ENCODE measurements at places on chromosomes 12 and 14. TPM values are rescaled to one million over a fixed set of nuclear protein-coding genes. Genes with fewer than 3 reads are reported as not detected.

The CLEC4E gene
- total RNA-seq, result not detected

The LRP1-AS gene
- not detected for total RNA-seq

The GDF3 gene
- not detected for total RNA-seq

The PPP2R5E gene
- 17.6 TPM for total RNA-seq

The SOAT2 gene
- not detected for total RNA-seq

The TCL1B gene
- total RNA-seq, result not detected

The CLEC4D gene
- total RNA-seq, result not detected

The FOXA1 gene
- total RNA-seq, result not detected

The RBP5 gene
- not detected for total RNA-seq

The HOXC12 gene
- not detected for total RNA-seq

DNA sequence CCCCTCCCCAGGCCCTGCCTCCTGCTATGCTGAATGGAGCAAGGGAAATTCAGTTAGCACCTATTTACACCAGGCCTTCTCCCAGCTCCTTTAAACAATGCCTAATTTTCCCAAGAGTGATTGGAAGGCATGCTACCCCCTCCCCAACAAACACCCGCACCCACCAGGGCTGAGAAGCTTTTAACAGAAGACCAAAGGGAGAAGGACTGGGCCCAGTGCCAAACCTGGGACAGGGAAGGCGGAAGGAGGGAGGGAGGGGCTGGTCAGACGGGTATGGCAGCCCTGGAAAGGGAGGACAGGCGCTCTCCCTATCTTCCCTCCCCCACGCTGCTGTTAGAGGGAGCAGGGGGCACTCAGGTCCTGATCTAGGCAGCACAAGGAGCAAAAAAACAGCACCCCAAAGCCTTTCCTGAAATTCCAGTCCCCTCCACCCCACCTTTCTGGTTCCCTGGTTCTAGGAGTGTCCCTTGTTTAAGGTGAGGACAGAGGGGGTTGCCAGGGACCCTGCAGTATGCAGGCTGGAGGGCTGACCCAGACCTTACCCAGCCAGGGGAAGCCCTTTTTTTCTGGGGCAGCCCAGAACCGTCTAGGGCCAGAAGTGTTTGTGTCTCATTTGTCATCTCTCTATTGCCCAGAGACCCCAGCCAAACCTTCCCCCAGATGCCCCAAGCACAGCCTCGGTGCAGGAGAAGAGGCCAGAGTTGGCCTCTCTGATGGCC, 2.4 kb upstream of the KRT8 start:
- peak; percentile 31 for DNase-seq

- DNase-seq, result no peak
Measured at GRCh38 chr14:76236172-76237130, 84.7 kb downstream of the GPATCH2L start.

DNA sequence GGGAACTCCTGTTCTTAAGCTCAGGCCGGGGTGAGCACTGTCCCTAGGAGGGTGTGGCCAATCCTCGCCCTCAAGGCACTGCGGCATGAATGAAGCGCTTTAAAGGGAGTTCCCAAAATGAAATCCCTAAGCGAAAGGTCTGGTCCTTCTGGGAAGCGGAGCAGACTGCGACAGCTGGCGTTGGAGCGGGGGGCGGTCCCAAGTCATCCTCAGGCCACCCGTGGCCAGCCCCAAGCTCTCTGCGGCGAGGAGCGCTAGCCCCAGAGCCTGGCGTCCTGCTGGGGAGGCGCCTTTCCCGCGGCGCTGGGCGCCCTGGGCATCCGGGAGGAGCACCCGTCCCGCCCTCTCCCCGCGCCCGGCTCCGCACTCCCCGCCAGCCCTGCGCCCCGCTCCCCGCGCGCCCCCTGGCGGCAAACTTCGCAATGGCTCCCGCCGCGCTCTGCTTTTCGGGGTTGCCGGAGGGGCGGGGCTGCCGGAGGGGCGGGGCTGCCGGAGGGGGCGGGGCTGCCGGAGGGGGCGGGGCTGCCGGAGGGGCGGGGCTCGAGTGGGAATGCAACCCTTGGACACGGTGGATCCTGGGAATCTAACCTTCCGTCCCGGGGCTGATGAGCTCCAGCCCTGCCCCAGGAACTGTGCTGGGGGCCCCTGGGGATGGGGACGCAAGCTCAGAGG, 25.4 kb downstream of the ZBTB42 start:
- DNase-seq, result peak; percentile 82

GRCh38 chr14:46215801-46216200, 435.8 kb downstream of the RPL10L start:
- no peak for DNase-seq

GRCh38 chr14:81222126-81222525, 1.4 kb upstream of the GTF2A1 start:
- no peak for DNase-seq

DNA sequence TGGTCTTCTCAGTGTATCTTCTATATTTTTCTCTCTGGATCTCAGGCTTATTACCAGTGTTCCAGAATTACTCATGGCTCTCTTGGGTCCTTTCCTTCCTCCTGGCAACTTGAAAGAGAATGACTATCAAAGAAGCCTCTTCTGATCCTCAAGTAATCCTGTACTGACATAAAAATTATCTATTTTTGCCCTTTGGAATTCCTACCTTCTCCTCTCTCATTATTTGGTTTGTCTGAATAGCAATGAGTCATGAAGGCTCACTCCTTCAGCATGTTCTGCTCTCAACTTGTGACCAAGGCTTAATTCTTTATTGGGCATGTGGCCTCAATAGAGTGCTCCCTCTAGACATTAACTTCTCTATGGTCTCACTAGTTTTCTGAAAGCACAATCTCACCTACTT, 553.6 kb upstream of the ATP2B1 start:
- peak; percentile 50 for DNase-seq

DNA sequence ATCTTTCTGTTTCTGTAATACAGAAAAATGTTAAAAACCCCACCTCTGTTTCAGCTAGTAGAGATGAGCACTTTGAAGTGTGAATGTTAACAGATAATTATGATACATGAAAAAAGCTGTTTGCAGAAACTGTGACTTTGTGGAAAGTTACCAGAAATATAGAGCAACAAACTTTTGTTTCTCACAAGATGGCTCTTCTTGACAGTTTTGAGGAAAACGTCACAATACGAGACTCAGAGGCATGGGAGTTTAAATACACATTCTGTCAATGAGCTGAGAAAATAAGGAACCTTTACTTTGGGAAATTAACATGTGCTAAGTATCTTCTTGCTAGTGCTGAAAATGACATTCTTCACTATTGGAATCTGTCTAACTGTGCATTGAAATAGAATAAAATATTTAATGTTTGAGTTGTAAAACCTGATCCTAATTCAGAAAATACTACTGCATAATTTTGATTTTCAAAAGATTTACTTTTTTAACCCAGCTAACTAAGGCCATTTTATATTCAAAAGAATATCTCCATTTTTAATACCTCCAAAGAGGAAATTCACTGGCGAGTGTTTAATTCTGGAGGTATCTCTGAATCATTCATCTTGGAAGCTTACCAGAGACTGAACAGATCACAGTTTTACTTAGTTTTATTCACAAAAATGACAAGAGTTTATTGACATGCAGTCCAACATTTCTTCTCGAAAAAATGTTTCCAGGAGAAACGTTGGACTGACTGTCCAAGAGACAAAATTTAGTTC, 308.9 kb upstream of the LRFN5 start:
- DNase-seq, result no peak

GRCh38 chr12:106625976-106626375, 43.2 kb downstream of the RFX4 start:
- no peak for DNase-seq

DNA sequence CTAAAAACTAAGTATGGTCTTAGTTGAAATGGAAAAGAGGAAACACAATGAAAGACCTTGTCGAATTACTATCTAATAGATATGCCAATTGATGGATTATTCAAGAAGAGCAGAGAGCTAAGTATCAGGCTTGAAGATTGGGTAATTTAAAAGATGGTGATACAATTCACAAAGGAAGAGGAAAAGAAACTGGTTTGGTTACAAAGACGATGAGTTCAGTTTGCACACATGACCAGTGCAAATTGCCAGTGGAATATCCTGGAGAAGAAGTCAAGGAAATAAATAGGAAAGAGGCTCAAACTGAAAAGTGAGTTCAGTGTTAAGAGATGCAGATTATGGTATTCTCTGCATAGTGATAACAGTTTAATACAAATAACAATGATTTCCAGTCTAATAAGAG, 2.5 kb upstream of the RAP1B start:
- no peak for DNase-seq
